GM23338 (cell line): ENCODE measurements at places on chromosomes 3 and 15. TPM values are rescaled to one million over a fixed set of nuclear protein-coding genes. Genes with fewer than 3 reads are reported as not detected.

- peak; percentile 27 for DNase-seq
Observed at GRCh38 chr3:66206806-66207205, 14.0 kb upstream of the SLC25A26 start.

DNA sequence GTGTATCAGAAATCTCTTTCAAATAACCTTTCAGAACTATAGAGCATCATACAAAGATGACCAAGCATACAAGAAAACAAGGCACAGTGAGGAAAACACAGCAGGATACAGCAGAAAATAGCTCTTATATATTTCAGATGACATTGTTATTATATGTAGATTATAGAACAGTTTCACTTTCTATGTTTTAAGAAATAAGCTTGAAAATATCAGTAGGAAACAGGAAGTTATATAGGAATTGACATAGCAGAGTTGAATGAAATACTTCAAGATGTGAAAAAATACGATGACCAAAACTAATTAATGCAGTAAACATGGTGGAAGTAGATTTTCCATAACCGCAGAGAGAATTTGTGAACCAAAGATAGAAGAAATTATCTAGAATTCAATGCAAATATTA is 75.2 kb downstream of the LYSMD4 start:
- DNase-seq: no peak

Gene SCAANT1
- polyA plus RNA-seq: 1.2 TPM in 1 of 2 replicates, not detected in the other

- DNase-seq: no peak
Observed at GRCh38 chr3:133459400-133459799, 59.5 kb downstream of the BFSP2 start.

GRCh38 chr15:85906640-85907039 is 111.9 kb upstream of the KLHL25 start:
- DNase-seq: no peak

DNA sequence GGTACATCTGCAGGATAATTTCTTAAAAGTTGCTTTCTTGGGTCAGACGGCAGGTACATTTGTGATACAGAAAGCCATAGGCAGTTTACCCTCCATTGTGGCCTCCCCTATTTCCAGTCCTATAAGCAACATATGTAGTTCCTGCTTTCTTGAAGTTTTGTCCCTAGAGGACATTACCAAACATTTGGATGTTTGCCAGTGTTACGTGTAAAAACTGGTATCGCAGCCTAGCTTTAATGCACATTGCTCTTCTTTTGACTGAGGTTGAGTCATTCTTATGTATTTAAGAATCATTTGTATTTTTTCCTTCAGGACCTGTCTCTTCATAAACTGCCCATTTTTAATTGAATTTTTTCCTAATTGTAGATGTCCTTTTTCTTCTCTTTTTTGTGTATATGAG is 114.3 kb downstream of the DIPK2A start:
- no peak for DNase-seq

Gene SKOR1
- polyA plus RNA-seq: not detected in 2 replicates

DNA sequence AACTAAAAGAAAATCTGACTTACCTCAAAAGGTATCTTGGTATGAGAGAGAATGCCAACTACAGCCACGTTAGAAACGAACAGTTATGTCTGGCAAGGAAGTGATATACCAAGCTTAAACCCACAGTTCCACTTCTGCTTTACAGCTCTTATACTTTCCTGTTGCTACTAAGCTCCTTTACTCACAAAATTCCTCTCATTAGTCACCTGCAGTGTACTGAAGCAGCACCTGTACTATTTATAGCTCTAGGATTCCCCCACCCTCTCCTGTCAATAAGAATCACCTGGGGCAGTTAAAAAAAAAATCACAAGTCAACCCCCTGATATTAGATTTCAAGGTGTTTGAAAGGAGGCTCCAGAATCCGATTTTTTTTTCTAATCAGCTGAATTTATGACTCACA is 2.9 kb upstream of the TMEM266 start:
- DNase-seq: no peak

DNA sequence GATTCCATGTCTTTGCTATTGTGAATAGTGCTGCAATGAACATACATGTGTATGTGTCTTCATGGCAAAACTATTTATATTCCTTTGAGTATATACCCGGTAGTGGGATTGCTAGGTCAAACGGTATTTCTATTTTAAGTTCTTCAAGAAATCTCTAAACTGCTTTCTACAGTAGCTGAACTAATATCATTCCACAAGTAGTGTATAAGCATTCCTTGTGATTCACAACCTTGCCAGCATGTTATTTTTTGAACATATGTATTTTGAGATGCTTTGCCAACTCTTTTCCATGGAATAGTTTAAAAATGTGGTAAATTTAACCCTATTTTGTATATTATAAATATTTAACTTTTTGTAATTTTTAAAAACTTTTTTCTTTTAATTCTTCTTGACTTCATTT is 592.7 kb upstream of the NAALADL2 start:
- no peak for DNase-seq

Gene CFAP91
- polyA plus RNA-seq: 2.3 and 2.4 TPM in 2 replicates

Gene ALPK3
- polyA plus RNA-seq: 3.7 and 4.3 TPM in 2 replicates

Gene STAB1
- 1.1 and 1.9 TPM in 2 replicates for polyA plus RNA-seq

Gene ZIC4
- polyA plus RNA-seq: 0.12 TPM in 1 of 2 replicates, not detected in the other

DNA sequence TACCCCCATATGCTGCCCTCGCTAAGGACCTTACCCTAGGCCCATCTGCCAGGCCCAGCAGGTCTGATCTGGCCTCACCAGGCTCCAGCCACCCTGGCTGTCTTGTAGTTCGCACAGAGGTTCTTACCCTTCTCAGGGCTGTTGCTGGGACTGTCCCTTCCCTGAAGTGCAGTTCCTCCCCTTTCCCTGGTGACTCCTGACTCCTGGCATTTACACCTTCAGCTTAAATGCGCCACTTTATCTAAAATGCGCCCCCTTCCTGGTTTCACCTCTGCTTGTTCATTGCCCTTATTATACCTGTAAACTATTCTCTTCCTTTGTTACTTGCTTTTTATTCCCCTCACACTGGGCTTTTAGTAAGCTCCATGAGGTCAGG is 835 bp upstream of the TTLL3 start:
- peak; percentile 28 for DNase-seq

Gene ATP10A
- 0.36 and 0.66 TPM in 2 replicates for polyA plus RNA-seq

DNA sequence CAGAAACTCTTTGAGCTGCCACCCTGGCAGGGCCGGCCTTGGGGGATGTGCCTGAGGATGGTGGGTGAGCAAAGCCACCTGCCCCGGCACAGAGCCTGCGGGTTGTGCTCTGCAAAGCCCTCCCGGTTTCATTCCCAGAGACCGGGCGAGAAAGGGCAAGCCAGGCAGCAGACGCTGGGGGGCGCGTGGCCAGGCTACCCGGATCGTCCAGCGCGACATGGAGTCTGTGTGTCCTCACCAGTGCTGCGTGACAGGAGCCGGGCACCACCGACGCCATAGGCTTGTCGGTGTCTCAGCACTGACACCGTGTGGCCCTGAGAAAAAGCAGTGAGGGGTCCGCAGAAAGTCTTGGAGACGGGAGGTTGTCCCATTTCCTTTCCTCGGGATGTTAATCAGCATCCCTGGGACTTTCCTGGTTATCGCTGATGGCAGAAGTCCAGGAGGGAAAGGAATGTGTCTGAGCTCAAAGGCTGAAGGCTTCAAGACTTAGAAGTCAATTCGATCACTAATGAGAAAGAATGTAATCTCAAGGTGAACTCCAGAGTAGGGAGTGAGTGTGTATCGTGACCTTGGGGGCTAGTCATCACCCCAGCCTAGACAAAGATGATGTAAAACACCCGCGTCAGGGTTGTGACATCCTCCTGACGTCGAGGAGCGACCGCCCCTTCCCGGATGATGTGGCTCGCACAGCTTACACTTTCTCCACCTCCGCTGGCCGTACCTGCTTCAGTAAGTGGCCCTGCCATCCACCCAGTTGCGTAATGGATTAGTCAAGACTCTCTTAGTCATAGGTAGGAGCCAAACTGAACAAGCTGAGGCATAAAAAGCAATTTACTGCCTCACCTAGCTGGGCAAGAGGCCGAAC is 36.3 kb upstream of the PLA2G4E start:
- DNase-seq: peak; percentile 95

GRCh38 chr3:28210968-28211713 is 30.3 kb upstream of the CMC1 start:
- no peak for DNase-seq

Gene KLHL40
- not detected in 2 replicates for polyA plus RNA-seq

- no peak for DNase-seq
Observed at GRCh38 chr3:78781351-78781750, 986.4 kb downstream of the ROBO1 start.

Gene PTH1R
- 1.1 and 1.9 TPM in 2 replicates for polyA plus RNA-seq

- no peak for DNase-seq
Observed at GRCh38 chr15:26070095-26070532, 207.0 kb upstream of the ATP10A start.

DNA sequence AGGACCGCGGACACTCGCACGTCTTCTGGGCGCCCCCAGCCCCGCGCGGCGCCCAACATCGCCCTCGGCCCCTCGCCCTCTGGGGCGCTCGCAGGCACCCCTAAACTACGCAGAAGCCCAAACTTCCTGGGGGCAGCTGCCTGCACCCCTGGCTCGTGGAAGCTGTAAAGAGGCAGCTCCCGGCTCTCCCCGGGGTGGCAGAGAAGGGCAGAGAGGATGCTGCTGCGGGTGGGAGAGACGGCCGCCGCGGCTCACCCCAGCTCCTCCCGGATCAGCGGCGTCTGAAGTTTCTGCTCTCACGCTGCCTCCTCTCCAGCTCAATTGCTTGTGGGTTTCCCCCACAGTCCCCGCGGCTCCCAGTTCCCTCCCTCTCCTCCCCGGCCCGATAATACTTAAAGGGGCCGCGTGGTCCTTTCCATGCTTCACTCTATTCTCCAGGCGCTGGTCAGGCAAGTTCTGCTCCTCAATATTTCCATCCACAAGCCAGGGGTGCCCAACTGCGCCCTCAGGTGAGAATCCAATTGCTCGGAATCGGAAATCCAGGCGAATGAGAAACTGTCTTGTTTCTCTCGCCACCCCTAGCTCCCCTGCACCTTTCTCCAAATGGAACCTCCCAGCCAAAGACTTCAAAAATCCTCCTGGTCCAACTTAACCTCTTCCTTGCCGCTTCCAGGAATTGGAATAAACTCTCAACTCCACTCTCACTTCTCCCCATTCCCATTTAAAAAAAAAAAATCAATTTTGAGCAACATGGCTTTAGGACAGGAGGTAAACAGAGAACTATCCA is 748.5 kb downstream of the ROBO1 start:
- peak; percentile 93 for DNase-seq

DNA sequence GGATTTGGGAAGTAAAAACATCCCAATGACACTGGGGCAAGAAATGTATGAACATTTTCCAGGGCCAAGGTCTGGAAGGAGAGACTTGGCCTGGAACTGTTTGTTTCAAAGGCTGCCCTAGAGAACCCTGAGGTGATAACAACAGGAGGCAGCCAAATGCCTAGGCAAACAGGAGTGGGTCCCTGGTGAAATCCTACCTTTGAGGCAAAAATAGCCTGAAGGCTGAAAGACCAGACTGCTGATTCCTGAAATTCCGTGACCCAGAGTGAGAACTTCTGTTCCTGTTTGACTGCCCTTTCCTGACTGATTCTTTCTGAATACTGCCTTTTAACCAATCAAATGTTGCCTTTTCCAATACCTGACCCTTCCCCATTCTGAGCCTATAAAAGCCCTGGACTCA is 196.4 kb downstream of the NSUN3 start:
- DNase-seq: no peak

Gene GSK3B
- 29.0 and 29.3 TPM in 2 replicates for polyA plus RNA-seq

Gene RTP1
- polyA plus RNA-seq: 5.4 and 6.3 TPM in 2 replicates

DNA sequence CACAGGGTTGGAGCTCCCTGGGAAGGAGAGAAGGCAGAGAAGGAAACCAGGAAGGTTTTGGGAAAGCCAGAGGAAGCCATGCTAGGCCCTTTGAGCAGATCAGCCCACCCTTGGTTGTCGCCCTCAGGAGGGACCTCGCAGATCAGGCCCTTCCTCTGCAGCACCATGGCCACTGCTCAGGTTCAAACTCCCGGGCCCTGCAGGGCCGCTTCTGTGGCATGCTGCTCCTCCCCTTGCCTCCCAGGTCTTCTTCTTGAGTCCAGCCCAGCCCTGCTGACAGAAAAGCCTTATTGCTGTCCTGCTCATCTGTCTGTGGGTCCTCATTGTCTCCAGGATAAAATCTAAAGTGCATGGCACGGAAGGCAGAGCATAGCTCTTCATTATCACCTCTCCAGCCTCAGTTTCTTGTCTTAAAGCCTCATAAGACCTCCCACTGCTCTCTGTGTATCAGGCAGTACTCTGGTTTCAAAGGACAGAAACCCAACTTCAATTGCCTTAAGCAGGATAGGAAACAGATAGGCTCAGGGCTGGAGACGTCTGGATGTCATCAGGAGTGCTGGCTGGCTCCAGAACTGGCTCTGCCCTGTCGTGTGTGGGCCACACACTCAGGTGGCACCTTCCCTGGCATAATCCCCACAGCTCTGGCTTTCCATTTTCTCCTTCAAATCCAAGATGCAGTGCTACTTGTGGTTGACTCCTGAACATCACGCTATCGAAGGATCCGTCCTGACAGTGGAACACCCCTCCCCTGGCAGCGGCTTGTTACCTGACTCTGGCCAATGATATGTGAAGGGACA is 118.5 kb downstream of the EEFSEC start:
- DNase-seq: no peak

- no peak for DNase-seq
Observed at GRCh38 chr15:91465086-91465485, 365.0 kb downstream of the SV2B start.

Gene GOLGA6D
- 0.71 and 0.99 TPM in 2 replicates for polyA plus RNA-seq

DNA sequence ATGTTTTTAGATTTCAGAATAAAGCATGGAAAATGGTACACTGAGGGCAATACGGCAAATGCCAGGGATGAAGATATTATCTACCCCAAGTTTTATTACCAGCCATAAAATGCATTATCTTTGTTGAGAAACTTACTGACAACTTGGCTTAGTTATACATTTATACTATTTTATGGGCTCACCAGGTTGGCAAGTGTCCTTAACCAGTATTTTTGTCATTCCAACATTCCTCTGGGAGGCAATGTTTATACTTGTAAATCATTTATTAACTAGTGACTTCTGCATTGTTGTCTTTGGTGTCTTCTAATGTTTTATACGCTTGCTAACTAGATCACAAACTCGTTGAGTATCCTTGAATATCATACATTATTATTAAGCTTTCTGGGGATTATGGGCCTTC is 18.0 kb upstream of the ADGRG7 start:
- DNase-seq: no peak

- no peak for DNase-seq
Observed at GRCh38 chr3:47579875-47580274, 1.2 kb upstream of the CSPG5 start.

GRCh38 chr3:71974786-71975185 is 189.8 kb upstream of the PROK2 start:
- no peak for DNase-seq

Gene TM6SF1
- 1.5 TPM in 1 of 2 replicates, not detected in the other for polyA plus RNA-seq

Gene PTX3
- polyA plus RNA-seq: 1.2 TPM in 2 replicates

- no peak for DNase-seq
Observed at GRCh38 chr3:152264378-152264777, 4.4 kb upstream of the MBNL1 start.

DNA sequence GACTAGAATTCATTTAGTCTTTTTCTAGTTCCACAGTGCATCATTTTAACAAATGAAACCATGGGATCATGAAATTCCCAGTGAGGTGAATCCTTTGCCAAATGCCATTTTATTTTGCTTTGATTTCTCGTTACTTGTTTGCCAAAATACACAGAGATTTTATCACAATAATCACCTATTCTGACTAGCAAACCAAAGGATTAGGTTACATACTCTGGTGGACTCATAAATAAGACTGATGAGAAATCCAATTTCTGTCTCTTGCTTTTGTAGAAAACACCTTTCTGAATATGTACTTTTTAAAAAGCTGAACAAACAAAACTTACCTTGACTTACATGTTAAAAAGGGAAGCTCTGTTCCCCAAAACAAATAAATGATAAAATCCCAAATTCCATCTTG is 12.2 kb downstream of the ERC2 start:
- DNase-seq: no peak

- DNase-seq: no peak
Observed at GRCh38 chr15:48170981-48171380, 7.1 kb downstream of the MYEF2 start.
